A172 (cell line): ENCODE measurements at places on chromosomes 2 and 18. TPM values are rescaled to one million over a fixed set of nuclear protein-coding genes. Genes with fewer than 3 reads are reported as not detected.

Gene AMER3
- not detected in 2 replicates for total RNA-seq

Gene HSBP1L1
- total RNA-seq, result 5.8 and 14.2 TPM in 2 replicates

Gene TIA1
- 72.2 and 91.5 TPM in 2 replicates for total RNA-seq

Gene CRYBA2
- total RNA-seq, result not detected in 2 replicates

Gene ERFE
- 25.3 and 31.3 TPM in 2 replicates for total RNA-seq

Gene UGT1A5
- total RNA-seq, result not detected in 2 replicates

Gene DSG4
- total RNA-seq, result not detected in 2 replicates

Gene SMC6
- total RNA-seq, result 29.4 and 38.6 TPM in 2 replicates

GRCh38 chr2:132415915-132416722 lies 486 bp upstream of the GPR39 start:
- DNase-seq, result peak; percentile 97

GRCh38 chr2:7237466-7237865 lies 320.3 kb downstream of the RNF144A start:
- DNase-seq, result no peak

DNA sequence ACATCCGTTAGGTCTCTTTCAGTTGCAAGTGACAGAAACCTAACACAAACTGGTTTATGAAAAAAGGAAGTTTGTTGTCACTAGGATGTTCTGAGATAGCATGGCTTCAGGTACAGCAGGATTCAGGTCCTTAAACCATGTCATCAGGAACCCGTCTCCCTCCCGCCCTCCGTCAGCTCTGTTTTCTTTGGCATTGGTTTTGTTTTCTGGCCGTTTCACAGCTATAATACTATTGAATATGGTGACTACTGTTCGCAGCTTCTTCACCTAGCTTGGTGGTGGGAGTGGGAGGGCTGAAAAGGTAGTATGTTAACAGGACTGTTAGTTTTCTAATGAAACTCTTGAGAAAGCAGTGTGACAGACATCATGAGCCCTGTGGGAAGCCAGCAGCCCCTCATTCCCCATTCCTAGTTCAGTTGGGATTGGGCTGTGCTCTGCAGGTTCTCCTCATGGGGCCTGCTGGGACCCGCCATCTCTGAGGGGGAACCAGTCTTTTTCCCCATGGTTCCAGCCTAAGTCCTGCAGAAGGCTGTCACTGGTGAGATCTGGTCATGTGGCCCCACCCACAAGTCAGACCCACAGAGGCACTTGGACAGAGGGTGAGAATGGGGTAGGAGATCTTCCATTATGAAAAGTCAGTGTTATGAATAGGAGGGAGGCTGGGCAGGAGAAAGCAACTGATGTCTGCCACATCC lies 12.1 kb downstream of the PTMA start:
- DNase-seq, result no peak

GRCh38 chr2:75023666-75024455 lies 65.4 kb downstream of the POLE4 start:
- DNase-seq, result no peak

GRCh38 chr18:48869591-48869990 lies 81.2 kb downstream of the SMAD7 start:
- no peak for DNase-seq

- no peak for DNase-seq
Measured at GRCh38 chr2:235599596-235600338, 105.9 kb downstream of the AGAP1 start.

GRCh38 chr18:48792141-48792540 lies 158.6 kb downstream of the SMAD7 start:
- no peak for DNase-seq

- DNase-seq, result no peak
Measured at GRCh38 chr2:222521099-222521498, 96.8 kb downstream of the SGPP2 start.

- no peak for DNase-seq
Measured at GRCh38 chr2:118339386-118339785, 251.1 kb downstream of the INSIG2 start.

GRCh38 chr2:165743442-165743841 lies 50.6 kb downstream of the GALNT3 start:
- no peak for DNase-seq

- DNase-seq, result no peak
Measured at GRCh38 chr2:201852878-201853415, 46.6 kb downstream of the CDK15 start.

DNA sequence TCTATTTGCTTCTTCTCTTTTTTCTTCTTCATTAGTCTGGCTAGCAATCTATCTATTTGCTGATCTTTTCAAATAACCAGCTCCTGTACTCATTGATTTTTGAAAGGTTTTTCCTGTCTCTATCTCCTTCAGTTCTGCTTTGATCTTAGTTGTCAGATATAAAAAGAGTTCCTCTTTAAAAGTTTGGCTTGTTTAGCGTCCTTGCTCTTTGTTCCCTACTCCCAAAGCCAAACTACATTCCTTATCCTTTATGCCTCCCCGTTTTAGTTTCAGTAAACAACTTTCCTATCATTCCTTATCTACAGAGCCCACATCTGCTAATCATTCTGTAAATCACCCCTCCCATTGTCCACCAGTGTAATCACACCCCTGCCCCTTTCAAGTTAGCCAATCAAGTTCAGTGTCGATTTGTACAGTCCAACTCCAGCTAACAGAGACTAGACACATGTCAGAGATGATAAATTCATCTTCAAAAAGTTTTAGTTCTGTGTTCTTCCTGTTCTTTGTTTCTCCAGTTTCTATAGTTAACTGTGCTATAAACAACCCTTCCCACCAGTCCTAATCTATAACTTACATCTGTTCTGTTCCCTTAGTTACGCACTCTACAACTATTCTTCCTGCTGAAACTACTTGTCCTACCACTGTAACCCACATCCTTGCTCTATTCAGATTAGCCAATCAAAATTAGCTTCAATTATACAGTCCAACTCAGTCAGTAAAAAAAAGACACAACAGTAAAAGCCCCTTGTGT lies 44.4 kb downstream of the TFPI start:
- DNase-seq, result no peak

- no peak for DNase-seq
Measured at GRCh38 chr2:7075834-7076233, 158.6 kb downstream of the RNF144A start.

GRCh38 chr2:197713271-197713670 lies 8.1 kb downstream of the MARS2 start:
- DNase-seq, result no peak

GRCh38 chr2:39283561-39283960 lies 39.8 kb upstream of the CDKL4 start:
- DNase-seq, result no peak

DNA sequence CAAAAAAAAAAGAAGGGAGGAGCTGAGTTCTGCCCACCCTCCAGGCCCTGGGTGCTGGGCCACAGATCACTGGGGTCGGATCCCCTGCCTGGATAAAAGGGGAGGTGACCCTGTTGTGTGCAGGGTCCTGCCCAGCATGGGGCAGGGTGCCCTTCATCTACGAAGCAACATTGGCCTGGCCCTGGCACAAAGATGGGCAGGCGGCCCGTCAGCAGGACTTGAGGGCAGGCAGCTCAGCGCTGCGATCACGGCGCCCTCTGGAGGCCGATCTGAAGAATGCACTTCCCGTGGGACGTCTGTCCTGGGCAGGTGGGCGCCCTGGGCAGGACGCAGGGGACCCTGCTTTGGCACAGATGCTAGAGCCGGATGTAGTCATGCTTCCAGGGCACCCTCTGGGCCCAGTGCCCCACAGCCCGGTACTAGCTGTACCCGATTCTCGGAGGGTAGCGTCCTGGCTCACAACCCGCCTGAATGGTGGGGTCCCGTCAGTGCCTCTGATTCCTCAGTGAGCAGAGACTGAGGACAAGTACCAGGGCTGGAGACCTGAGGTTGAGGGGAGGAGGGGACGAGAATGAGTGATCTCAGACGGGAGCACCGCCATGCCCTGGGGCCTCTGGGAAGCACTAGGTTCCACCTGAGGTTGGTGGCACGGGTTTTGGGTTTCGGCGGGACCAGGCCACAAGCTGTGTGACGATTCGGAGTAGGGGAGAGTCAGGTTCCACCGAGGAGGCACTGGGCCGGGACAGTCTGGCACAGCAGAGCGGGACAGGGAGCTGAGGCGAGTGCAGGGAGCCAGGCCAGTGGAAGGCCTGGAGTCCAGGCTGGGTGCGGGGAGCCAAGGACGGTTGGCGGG lies 18.0 kb downstream of the ARID5A start:
- peak; percentile 40 for DNase-seq
